NCI-H1436 treated with DMSO at 0.1 percent for 48 hours (cell line): ENCODE measurements at places on chromosomes 16 and 17.

DNA sequence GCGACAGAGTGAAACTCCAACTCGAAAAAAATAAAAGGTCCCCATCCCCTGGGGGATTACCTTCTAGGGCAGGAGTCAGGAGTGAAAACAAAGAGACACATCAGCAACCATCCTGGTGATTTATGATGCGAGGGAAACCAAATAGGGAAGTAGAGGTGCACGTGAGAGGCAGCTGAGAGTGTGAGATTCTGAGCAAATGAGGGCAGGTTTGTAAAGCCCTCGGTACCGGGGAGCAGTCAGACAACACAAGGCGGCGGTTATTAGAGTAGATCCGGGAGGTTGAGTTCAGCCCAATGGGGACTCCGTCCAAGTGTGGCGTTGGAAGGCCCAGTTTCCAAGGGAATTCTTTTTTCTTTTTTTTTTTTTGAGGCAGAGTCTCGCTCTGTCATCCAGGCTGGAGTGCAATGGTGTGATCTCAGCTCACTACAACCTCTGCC, 7.4 kb upstream of the ARMC7 start:
- DNase-seq, result peak; percentile 19

DNA sequence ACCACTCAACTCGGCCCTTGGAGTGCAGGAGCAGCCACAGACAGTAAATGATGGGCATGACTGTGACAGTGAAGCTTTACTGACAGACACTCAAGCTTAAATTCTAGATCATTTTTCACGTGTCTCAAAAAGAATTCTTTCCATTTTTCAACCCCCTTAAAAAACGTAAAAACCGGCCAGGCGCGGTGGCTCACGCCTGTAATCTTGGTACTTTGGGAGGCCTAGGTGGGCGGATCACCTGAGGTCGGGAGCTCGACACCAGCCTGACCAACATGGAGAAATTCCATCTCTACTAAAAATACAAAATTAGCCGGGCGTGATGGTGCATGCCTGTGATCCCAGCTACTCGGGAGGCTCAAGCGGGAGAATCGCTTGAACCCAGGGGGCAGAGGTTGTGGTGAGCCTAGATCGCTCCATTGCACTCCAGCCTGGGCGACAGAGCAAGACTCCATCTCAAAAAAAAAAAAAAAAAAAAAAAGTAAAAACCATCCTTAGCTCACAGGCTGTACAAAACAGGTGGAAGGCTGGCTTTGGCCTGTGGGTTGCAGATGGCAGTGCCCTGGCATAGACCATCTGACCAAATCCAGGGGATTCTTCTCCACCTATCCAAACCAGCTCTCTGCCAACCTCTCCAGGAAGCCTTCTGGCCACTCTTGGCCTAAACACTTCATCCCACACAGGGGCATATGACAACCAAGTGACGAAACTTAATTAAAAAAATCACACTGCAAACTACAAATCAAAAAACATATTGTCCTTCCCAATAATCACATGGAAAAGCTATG, 18.3 kb downstream of the TBC1D16 start:
- no peak for DNase-seq

- no peak for DNase-seq
These were observed 118.5 kb upstream of the CACNG5 start for GRCh38 chr17:66716236-66717026.

GRCh38 chr17:78979780-78980623, at the start of gene LGALS3BP:
Gene LGALS3BP (minus strand): TSS chr17:78979923. CDS start chr17:78977191, 2,732 bp downstream.
- peak; percentile 94 for DNase-seq

DNA sequence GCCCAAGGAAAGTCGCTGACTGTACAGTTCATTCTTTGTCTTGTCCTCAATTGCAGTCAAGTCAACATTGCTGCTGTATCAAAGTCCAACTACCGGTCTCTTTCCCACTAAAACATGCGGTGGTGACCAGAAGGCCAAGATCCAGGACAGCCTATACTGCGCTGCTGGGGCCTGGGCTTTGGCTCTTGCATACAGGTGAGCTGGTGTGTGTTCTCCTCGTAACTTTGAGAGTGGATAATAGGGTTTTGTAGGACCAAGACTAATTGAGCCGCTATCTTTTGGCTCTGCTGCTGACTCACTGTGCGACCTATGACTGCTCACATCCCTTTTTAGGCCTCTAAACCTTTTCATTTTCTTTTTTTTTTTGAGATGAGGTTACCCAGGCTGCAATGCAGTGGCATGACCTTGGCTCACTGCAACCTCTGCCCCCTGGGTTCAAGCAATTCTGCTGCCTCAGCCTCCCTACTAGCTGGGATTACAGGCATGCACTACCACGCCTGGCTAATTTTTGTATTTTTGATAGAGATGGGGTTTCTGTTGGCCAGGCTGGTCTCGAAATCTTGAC, 38.7 kb downstream of the PHKB start:
- no peak for DNase-seq

DNA sequence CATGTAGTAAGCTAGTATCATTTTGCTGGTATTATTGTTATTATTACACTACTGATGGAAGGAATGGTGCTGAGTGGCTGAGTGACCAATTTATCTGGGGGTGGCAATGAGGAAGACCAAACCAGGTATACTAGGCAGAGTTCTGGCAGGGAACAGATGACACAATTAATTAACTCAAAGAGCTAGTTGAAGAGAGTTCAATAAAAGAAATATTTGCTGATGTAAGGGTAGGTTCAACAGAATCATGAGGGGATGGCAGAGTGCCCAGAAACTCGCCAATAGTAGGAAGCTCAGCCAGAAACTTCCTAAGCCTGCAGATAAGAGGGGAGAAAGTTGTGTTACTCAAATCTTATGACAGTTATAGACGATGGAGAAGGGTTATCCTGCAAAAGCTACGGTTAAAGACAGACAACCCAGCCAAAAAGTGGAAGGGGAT, 352.5 kb downstream of the KCNJ2 start:
- no peak for DNase-seq

GRCh38 chr16:55834049-55834448, 1.2 kb upstream of the CES1 start:
- DNase-seq, result no peak

DNA sequence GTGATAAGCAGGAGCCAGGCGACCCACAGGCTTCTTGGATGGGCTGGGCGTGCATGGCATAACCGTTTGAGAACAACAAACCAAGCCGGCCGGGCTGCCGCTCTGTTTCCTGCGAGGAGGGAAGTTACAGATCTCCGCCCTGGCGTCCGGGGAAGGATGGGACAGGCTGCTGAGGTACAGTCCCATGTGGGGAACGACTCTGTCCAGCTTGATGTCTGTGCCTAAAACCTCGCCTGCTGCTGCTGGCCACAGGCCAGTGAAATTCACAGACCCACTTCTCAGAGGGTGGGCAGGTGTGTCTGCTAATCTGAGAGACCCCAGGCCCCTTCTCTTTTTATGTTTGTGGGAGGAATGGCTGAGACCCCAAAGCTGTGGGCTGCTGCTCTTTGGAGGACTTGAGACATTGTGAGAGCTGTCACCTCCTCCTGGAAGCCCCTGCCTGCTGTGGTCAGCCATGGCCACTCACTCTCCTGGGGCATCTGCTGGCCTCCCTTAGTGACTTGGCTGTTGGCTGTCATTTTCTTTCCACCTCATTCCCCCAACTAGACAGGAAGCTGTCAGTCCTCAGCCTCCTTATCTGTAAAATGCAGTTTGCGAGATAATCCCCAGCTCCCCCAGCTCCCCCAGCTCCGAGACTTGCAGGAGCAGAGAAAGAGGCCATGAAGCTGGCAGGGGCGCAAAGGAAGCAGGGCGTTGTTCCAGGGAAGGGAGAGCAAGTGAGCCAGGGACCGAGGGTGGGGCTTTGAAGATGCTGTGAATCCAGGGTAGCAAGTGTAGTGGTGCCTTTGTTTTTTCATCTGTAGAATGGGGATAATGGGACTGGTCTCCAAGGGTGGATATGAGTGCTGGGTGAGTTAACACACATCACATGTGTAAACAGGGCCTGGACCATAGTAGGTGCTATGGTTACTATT, 51.0 kb downstream of the CMIP start:
- DNase-seq, result no peak

- peak; percentile 84 for DNase-seq
These were observed 22.4 kb upstream of the CRYM start for GRCh38 chr16:21300309-21301167.

GRCh38 chr16:85554114-85554888, 58.8 kb upstream of the GSE1 start:
- DNase-seq, result no peak

GRCh38 chr17:51322390-51323029, 62.2 kb downstream of the UTP18 start:
- DNase-seq, result no peak

DNA sequence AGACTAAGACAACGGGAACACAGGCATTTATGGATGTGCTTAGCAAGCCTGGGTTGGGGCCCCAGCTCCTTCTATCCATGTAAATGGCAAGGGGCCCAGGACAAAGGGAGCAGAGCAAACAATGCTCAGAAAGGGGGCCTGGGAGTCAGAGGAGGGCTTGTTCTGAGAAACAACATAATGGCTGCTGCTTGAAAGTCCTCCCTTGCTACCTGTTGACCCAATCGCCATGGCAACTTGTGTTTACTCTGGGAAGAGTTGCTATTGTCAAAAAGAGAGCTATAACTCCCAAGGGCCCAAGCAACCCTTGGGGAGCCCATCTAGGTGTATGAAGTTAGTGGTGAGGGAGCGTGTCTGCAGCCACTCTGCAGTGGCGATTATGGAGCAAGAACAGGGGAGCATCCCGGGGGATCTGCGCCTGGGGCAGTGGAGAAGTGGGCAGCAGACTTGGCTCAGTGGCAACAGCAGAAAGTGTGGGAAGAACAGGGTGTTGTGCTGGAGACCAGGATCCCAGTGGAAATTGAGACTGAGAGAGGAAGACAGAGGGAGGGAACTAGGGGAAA, 118.7 kb upstream of the NLRP1 start:
- no peak for DNase-seq

- DNase-seq, result no peak
These were observed 10.0 kb downstream of the FAM117A start for GRCh38 chr17:49753959-49754391.

DNA sequence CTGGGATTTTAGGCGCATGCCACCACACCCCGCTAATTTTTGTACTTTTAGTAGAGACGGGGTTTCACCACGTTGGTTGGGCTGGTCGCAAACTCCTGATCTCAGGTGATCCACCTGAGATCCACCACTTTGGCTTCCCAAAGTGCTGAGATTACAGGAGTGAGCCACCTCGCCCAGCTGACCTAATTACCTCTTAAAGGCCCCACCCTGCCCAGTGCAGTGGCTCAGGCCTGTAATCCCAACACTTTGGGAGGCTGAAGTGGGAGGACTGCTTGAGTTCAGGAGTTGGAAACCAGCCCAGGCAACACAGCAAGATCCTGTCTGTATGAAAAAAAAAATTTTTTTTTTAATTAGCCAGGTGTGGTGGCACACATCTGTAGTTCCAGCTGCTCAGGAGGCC, 2.9 kb upstream of the COASY start:
- no peak for DNase-seq

DNA sequence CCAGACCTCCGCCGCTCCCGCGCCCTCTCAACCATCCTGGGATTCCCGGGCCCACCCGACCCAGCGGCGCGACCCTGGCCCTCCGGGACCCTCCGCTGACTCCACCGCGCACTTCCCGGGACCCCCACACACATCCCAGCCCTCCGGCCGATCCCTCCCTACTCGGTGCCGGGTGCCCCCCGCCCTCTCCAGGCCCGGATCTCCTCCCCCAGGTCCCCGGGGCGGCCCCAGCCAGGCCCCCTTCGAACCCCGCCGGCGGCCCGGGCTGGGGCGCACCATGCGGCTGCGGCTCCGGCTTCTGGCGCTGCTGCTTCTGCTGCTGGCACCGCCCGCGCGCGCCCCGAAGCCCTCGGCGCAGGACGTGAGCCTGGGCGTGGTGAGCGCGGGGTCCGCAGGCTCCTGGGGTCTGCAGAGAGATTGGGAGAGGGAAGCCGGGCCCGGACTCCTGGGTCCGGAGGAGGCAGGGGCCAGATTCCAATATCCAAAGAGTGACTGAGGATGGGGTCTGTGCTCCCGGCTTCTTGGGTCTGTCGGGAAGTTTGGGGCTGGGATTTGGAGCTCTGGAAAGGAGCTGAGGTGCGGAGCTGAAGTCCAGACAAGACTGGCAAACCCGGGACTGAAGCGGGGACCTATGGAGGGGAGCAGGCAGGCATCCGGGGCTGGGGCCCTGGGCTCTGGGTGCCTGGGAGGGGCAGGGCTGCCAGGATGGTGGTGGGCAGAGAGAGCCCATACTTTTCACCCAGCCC, 453 bp downstream of the MMP25 start:
- DNase-seq, result no peak

GRCh38 chr16:252366-253337, 18.0 kb downstream of the FAM234A start:
- DNase-seq, result no peak

DNA sequence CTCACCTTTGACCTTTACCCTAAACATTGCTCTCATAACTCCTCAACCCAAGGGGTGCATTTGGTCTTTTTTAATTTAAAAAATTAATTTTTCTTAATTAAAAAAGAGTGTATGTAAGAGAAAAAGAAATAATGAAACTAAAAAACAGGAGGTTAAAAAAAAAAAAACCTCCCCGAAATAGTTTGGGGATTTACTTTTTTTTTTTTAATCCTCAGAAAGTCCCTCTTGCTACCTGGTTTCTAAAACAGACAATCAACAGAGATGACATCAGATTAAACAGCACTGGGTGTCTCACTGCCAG, 301.3 kb downstream of the SOX9 start:
- DNase-seq, result no peak

GRCh38 chr17:17971431-17972125, 622 bp downstream of the TOM1L2 start:
- DNase-seq, result no peak

DNA sequence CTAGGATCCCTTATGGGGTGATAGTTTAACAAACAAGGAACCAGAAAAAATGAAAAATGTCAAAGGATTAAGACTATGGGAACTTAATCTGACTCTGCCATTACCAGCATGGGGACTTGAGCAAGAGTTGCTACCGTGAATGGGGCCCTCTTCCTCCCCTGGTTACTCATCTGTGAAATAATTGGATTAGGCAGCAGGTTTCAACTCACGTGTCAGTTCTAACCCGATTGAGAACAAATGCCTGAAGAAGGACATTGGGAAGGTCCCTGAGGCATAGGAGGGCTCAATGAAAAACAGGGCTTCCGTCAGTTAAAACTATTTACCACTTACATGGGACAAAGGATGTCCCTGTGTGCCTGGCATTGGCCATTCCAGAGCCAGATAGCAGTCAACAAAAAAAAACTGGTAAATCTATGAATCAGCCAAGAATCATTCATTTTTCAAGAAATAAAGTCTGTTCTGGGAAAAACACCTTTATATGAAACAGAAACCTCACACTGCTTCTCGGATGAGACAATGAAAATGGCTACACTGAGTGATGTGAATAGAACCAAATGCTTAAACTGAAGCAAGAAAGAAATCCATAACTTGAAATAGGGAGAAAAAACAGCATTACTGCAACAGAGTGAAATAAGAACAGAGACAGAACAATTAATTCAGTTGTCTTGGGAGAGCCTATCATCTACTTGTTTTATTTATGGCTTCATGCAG, 104.3 kb downstream of the ADAMTS18 start:
- DNase-seq, result no peak
